ENCODE measurements at places on chromosomes 12 and 14.

DNA sequence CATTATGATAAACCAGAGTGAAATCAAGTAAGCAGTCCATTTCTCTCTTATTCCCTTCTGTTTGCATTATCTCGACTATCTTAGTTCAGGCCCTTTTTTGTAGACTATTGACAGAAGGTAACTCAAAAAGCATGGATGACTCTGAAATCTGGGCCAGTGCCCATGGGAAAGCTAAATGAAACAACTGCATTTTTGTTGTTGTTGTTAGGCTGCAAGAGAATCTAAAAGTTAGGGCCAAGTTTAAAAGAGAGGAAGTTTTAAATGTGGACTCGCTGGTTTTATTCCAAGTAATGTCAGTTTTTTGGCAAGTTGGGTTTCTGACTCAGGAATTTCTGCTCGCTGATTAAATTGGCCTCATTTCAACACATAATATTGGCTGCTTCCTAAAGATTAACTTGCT is 201.1 kb downstream of the PIK3C2G start:
- no peak for DNase-seq

DNA sequence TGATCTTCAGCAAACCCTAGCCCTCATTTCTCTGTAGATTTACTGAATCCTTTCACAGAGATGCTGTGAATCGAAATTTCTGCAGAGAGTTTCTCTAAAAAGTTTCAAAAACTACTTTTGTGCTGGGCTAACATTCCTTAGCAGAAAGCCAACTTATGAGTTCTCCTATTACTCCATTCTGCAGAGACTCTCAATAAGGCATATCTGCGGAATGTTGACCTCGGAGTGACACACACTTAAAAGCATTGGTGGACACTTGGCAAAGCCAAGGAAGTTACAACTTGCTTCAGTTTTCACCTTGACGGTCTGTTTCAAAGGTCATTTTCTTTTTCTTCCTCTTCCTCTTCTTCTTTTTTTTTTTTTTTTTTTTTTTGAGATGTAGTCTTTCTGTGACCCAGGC is 75.8 kb downstream of the WIF1 start:
- DNase-seq = no peak

- DNase-seq = no peak
Observed at GRCh38 chr14:79369359-79370332, 841.7 kb downstream of the DIO2 start.

GRCh38 chr14:99621948-99622347 is 17.9 kb upstream of the CCDC85C start:
- DNase-seq = no peak

- DNase-seq = no peak
Observed at GRCh38 chr12:68559246-68559645, 51.5 kb upstream of the RAP1B start.

DNA sequence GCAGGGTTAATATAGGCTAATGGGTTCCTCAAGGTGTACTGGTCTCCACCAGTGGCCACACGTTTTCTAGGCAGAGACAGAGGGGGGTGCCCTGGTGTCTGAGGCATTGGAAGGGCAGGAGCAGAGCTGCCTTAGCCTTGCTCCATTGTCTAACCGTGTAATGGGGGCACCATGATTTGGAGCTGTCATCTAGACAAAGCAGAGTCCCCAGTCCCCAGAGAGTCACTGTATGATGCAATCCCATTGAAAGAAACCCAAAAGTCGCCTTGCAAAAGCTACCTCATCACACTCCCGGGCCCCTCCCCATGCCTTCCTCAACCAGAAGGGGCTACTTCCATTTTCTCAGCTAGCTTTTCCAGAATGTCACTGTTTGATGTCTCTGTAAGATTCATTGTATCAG is 487.1 kb downstream of the AACS start:
- no peak for DNase-seq

GRCh38 chr12:57584690-57585089 is 6.3 kb upstream of the PIP4K2C start:
- no peak for DNase-seq

DNA sequence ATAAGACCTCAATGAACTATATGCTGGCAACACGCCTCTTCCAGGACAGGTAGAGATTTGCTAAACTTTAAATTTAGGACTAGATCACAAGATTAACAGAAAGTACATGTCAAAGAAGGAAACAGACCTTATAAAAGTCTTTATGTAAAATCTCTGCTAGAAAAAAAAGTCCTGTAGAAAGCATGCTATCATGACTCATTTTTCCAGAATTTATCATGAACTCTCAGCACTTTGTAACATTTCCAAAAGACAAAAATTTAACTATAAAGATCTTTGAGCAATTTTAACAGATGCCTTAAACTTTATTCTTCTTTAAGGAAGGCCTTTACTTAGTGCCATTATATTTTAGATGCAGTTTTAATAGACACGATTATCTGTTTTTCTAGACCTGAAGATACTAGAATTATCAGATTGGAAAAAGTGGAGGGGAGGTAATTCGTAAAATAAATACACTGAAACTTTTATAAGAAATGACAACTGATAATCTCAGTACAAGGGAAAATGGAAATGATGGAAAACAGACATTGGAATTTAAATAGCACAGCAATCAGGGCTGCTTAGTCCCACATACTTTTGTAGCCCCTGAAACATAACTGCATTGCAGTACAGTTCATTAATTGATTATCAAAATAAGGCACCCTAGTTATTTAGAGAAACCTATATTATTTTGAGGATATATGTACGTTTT is 92.0 kb downstream of the TTLL5 start:
- DNase-seq = no peak

DNA sequence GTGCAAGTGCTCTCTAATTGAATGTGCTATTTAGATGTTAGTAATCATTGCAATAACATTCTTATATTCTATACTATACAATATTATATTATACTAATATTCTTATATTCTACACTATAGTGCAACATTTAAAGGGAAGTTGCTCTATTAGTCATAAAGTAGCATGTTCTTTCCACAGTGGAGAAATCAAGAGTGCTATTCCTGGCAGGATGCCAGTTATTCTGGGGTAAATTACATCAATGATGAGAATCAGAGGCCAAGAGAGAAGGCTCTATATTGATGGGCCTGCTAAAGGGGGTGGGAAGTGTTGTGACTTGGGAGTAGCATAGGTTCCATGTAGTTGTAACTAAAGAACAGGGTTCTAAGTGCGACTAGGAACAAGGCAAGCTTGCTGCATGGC is 121.5 kb downstream of the SLC15A5 start:
- no peak for DNase-seq

DNA sequence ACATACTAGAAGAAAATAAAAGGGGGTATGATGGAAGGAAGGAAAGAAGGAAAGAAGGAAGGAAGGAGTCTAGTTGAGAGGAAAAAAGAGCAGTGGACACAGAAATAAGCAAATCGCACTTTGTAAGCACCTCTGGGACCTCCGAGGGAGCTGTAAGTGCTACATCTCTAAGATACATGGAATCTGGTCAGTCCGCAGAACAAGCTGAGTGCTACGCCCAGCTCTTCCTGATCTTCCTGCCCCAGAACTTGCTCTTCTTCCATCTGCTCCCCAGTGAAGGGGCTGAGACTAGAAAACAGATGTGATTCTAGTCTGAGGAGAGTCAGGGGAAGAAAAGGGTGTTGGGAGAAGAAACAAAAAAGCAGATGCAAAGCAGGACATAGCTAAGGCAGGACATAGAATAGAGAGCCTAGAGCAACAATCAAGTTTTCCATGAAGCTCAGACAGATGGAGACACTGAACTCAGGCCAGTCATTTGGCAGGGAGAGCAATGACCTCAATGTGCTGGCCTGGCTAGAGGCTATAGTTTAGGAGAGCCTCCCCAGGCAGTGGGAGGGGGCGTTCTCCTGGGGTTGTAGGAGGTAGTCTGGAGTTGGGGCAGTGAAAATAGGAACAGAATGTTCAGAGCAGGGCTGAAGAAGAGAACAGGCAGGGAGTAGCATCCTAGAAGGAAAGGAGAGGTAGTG is 1.7 kb upstream of the MFAP5 start:
- peak; percentile 20 for DNase-seq

GRCh38 chr12:124993626-124994436 is at the start of gene BRI3BP:
Gene BRI3BP (plus strand): TSS chr12:124993645. CDS start chr12:124993791, 146 bp downstream.
- peak; percentile 74 for DNase-seq

Measured in Ammon's horn (tissue), 1 donor.